Kidney epithelial cell (primary cell): ENCODE measurements at places on chromosomes 13 and 19. TPM values are rescaled to one million over a fixed set of nuclear protein-coding genes. Genes with fewer than 3 reads are reported as not detected.

RFPL4A gene
- not detected in 2 replicates for total RNA-seq

POMP gene
- 103 and 104 TPM in 2 replicates for total RNA-seq

ACP4 gene
- total RNA-seq: not detected in 2 replicates

C19orf25 gene
- total RNA-seq: 38.8 and 40.0 TPM in 2 replicates

OR7G1 gene
- not detected in 2 replicates for total RNA-seq

FSD1 gene
- total RNA-seq: 11.3 and 13.2 TPM in 2 replicates

FBXO17 gene
- total RNA-seq: 17.9 and 20.1 TPM in 2 replicates

CNN1 gene
- total RNA-seq: 11.8 and 14.5 TPM in 2 replicates

DACH1 gene
- total RNA-seq: 1.2 and 1.6 TPM in 2 replicates

C13orf42 gene
- not detected in 2 replicates for total RNA-seq

TDRD12 gene
- 0.29 and 0.34 TPM in 2 replicates for total RNA-seq

TUBA3C gene
- not detected in 2 replicates for total RNA-seq

CTXN1 gene
- 15.7 and 16.1 TPM in 2 replicates for total RNA-seq
